ENCODE measurements at places on chromosomes 7 and 10. TPM values are rescaled to one million over a fixed set of nuclear protein-coding genes. Genes with fewer than 3 reads are reported as not detected.
A peak's percentile ranks its signal among the peaks of the same experiment; 100 is the strongest.

- no peaks in the 10 kb centered on the region for H3K27me3 ChIP-seq
- H3K4me3 ChIP-seq: no peak overlapping the region
- no peak for DNase-seq
- no peak overlapping the region for H3K27ac ChIP-seq
These were observed 448.2 kb upstream of the AUTS2 start for GRCh38 chr7:69149804-69150782.

- no peak overlapping the region for H3K4me3 ChIP-seq
- H3K27me3 ChIP-seq: no peaks in the 10 kb centered on the region
- no peaks in the 10 kb centered on the region for H3K4me1 ChIP-seq
- H3K27ac ChIP-seq: no peak overlapping the region
- peaks cover 9% of the 10 kb centered on the region for H3K36me3 ChIP-seq
These were observed 5.5 kb upstream of the LZTS2 start for GRCh38 chr10:100993986-100994708.

- no peak overlapping the region for H3K4me3 ChIP-seq
- no peaks in the 10 kb centered on the region for H3K36me3 ChIP-seq
- DNase-seq: no peak
- peaks cover 20% of the 10 kb centered on the region for H3K4me1 ChIP-seq
- peaks cover 62% of the 10 kb centered on the region for H3K27me3 ChIP-seq
- H3K27ac ChIP-seq: no peak overlapping the region
These were observed 3.4 kb downstream of the FEZF1 start for GRCh38 chr7:122300956-122301833.

- peak; percentile 35 for DNase-seq
- H3K4me3 ChIP-seq: no peak overlapping the region
- no peaks in the 10 kb centered on the region for H3K4me1 ChIP-seq
- no peaks in the 10 kb centered on the region for H3K36me3 ChIP-seq
- H3K27me3 ChIP-seq: no peaks in the 10 kb centered on the region
- no peak overlapping the region for H3K27ac ChIP-seq
These were observed 214.2 kb downstream of the GRID1 start for GRCh38 chr10:86152354-86152753.

- H3K4me1 ChIP-seq: no peaks in the 10 kb centered on the region
These were observed 31.5 kb downstream of the NMT2 start for GRCh38 chr10:15137036-15137359.

GIMAP6 gene
- total RNA-seq: 9.0 TPM

DNA sequence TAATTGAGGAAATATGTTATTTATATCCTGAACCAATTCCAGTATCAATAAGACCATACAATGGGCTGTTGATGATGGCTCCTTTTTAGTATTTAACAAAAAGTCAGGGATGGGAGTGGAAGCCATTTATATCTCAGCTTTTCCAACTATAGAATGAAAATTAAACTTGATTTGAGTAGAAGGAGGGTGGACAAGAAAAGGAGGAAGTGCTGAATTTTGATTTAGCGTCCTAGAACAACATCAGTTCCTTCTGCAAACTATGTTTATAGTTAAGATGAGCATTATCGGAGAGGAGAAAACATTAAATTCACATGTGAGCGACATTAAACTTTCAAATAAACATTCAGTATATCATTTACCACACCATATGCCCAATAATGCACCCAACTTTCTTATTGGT is 149.3 kb upstream of the YAE1 start:
- no peak for DNase-seq
- H3K27ac ChIP-seq: no peak overlapping the region
- H3K36me3 ChIP-seq: no peaks in the 10 kb centered on the region
- no peaks in the 10 kb centered on the region for H3K4me1 ChIP-seq
- H3K27me3 ChIP-seq: no peaks in the 10 kb centered on the region
- no peak overlapping the region for H3K4me3 ChIP-seq

RPA3 gene
- 20.9 TPM for total RNA-seq

SUN3 gene
- total RNA-seq: not detected

FAM3C gene
- total RNA-seq: 28.6 TPM

- DNase-seq: no peak
- no peak overlapping the region for H3K4me3 ChIP-seq
- H3K36me3 ChIP-seq: no peaks in the 10 kb centered on the region
- no peak overlapping the region for H3K27ac ChIP-seq
These were observed 2.5 kb downstream of the JCAD start for GRCh38 chr10:30056767-30057355.

GRCh38 chr7:148543-148931 is 43.8 kb upstream of the FAM20C start:
- H3K4me3 ChIP-seq: peak overlapping the region; percentile 63
- H3K27ac ChIP-seq: peak overlapping the region; percentile 90
- DNase-seq: no peak
- no peaks in the 10 kb centered on the region for H3K36me3 ChIP-seq
- no peaks in the 10 kb centered on the region for H3K27me3 ChIP-seq
- peaks cover 15% of the 10 kb centered on the region for H3K4me1 ChIP-seq

- H3K4me3 ChIP-seq: no peak overlapping the region
- no peaks in the 10 kb centered on the region for H3K27me3 ChIP-seq
- no peaks in the 10 kb centered on the region for H3K36me3 ChIP-seq
These were observed 74.9 kb upstream of the HECW1 start for GRCh38 chr7:43037531-43037930.

SPDYE1 gene
- not detected for total RNA-seq

PCLO gene
- 1.1 TPM for total RNA-seq

FMC1 gene
- 17.7 TPM for total RNA-seq

DNA sequence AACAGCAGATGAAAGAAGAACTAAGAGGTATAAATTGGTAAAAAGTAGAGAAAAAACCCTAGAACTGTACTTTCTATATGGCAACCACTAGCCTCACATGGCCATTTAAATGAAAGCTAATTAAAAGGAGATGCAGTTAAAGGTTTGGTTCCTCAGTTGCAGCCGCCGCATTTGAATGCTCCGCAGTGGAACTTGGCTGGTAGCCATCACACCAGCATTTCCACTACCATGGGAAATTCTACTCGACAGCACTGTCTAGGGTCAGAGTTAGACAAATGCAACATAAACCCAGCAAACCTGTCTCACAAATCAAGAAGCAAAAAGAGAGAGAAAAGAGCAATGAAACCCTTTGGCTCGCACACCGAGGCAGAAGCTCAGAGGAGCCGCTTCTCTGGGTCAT is 29.7 kb downstream of the VIPR2 start:
- H3K4me1 ChIP-seq: no peaks in the 10 kb centered on the region
- no peak for DNase-seq
- H3K27ac ChIP-seq: no peak overlapping the region
- no peaks in the 10 kb centered on the region for H3K36me3 ChIP-seq

GRCh38 chr7:26658389-26659084 is 205.9 kb downstream of the SKAP2 start:
- H3K27me3 ChIP-seq: no peaks in the 10 kb centered on the region
- H3K4me3 ChIP-seq: no peak overlapping the region
- H3K27ac ChIP-seq: no peak overlapping the region
- no peaks in the 10 kb centered on the region for H3K4me1 ChIP-seq
- H3K36me3 ChIP-seq: no peaks in the 10 kb centered on the region
- no peak for DNase-seq

DNA sequence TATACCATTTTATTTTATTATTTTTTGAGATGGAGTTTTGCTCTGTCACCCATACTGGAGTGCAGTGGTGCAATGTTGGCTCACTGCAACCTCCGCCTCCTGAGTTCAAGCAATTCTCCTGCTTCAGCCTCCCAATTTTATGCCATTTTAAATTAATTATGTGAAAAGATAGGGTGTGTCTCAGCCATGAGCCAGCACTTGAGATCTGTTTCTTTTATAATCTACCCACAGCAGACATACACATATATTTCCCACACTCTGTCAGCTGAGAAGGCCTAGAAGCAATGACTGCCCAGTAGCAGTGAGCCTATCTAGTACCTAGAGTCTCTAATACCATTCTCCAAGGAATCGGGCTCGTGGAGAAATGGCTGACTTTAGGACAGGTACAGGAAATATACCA is 70.5 kb downstream of the ADAM12 start:
- H3K4me3 ChIP-seq: no peak overlapping the region
- no peaks in the 10 kb centered on the region for H3K36me3 ChIP-seq
- no peak overlapping the region for H3K27ac ChIP-seq
- no peak for DNase-seq

DNA sequence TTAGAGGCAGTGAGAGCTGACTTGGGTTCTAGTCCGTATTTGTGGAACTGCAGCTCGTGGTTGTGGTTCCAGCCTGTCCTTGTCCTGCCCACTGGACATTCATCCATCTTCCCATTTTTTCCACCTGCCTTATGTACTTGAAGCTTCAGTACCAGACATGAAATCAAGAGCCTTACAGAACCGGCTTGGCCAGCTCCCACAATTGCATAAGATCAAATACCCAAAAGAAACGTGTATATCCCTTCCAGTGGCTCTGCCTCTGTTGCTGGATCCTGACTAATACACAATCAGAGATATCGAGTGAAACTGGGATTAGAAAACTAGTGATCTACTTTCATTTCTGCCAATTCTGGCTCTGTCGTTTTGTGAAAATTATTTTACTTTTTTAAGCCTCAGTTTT is 23.8 kb upstream of the LIPA start:
- no peak overlapping the region for H3K4me3 ChIP-seq
- peaks cover 34% of the 10 kb centered on the region for H3K4me1 ChIP-seq
- DNase-seq: no peak
- no peaks in the 10 kb centered on the region for H3K27me3 ChIP-seq

GRCh38 chr10:100972904-100973535 is 3.7 kb downstream of the SEMA4G start:
- H3K4me3 ChIP-seq: no peak overlapping the region
- no peak overlapping the region for H3K27ac ChIP-seq
- peaks cover 24% of the 10 kb centered on the region for H3K4me1 ChIP-seq

BCAP29 gene
- 34.4 TPM for total RNA-seq

DNA sequence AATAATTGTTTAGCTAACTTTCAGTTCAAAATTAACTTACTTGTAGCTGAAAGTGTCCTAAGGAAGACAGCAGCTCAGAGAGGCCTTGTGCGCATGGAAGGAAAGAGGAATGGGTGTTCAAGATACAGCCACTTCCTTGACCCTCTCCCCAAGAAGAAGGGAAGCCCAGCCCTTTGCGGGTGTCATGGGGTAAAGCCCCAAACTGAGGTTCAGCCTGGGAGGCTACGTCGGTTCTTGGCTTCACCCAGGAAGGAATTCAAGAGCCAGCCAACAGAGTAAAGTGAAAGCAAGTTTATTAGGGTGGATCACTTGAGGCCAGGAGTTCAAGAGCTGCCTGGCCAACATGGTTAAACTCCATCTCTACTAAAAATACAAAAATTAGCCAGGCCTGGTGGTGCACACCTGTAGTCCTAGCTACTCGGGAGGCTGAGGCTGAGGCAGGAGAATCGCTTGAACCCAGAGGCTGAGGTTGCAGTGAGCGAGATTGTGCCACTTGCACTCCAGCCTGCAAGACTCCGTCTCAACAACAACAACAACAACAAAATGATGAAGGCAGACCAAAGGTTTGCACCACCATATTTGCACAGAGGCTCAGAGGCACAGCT is 15.9 kb downstream of the GPRIN2 start:
- H3K36me3 ChIP-seq: no peaks in the 10 kb centered on the region
- peak; percentile 34 for DNase-seq
- no peaks in the 10 kb centered on the region for H3K4me1 ChIP-seq
- no peak overlapping the region for H3K27ac ChIP-seq
- no peaks in the 10 kb centered on the region for H3K27me3 ChIP-seq

DNA sequence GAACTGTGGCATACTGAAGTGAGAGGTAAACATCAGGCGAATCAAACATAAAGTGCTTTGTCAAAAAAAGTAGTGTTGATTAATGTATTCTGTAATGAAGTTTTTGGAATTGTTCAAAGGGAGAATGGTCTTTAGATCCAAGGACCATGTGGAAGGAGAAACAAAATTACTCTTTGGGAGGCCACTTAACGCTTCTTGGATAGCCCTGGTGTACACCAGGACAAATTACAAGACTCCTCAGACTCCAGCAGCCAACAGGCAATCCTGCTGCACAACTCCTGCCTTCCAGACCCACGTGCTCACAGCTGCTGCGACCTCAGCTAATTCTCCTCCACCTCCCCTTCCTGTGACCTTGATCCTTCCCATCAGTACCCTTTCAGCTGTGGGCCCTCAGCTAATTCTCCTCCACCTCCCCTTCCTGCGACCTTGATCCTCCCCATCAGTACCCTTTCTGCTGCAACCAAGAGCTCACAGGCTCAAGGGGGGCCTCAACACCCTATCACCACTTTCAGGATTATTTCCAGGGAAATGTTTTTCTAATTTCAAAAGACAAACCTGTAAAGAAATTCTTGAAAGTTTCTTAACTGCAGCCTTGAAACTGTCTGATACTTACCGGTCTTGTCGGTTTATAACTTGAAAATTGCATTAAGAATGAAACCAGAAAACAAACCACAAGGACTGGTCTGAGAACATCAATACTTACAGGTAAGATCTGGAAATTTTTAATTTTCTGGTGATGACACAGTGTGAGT is 29.7 kb upstream of the DDC start:
- H3K36me3 ChIP-seq: peaks cover 46% of the 10 kb centered on the region
- H3K4me3 ChIP-seq: no peak overlapping the region
- DNase-seq: no peak
- H3K27me3 ChIP-seq: no peaks in the 10 kb centered on the region

KLF14 gene
- not detected for total RNA-seq

DNA sequence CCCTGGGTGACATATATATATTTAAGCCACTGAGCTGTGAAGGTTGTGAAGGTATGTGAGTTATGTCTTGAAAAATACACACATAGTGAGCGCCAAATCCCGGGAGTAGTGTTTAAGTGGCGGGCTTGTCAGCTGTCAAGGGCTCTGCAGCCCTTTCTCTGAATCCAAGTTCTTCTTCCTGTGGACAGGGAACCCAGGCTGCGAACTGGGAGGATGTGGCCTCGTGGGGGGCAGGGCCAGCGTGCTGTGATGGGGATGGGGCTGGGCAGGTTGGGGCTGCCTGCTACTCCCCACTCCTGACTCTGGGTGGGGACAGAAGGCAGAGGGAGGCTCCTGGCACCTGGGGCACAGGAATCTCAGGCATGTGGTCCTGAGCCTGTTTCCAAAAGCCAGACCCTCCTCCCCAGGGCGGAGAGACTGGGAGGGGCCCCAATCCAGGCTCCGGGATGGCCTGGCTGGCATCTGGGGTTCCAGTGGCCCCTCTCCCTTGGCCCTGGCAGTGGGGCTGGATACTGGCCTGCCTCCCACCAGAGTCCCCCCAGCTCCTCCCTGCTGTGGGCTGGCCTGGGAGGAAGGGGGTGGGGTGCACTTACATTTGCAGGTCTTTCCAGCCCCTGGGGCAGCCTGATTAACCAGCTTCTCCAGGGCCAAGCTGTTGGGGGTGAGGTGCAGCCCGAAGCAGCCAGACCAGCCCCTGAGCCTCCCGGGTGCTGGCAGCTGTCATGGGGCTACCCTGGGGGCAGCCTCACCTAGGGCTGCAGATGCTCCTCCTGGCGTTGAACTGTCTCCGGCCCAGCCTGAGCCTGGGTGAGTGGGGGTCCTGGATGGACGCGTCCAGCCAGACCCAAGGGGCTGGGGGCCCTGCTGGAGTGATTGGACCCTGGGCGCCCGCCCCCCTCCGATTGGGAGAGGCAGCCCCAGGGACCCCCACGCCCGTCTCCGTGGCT is at the start of gene UPK3B:
UPK3B (plus strand) TSS at position 622 of the 947 bp plus-strand sequence; CDS start at position 723, 101 bp downstream.
- H3K27me3 ChIP-seq: no peaks in the 10 kb centered on the region
- H3K4me1 ChIP-seq: no peaks in the 10 kb centered on the region
- DNase-seq: no peak
- no peaks in the 10 kb centered on the region for H3K36me3 ChIP-seq
- no peak within 1 kb of the TSS for H3K4me3 ChIP-seq

- no peak for DNase-seq
- H3K27ac ChIP-seq: no peak overlapping the region
- no peaks in the 10 kb centered on the region for H3K27me3 ChIP-seq
- no peaks in the 10 kb centered on the region for H3K4me1 ChIP-seq
These were observed 78.4 kb downstream of the LYZL2 start for GRCh38 chr10:30550967-30551815.
